ENCODE measurements at places on chromosomes 5 and 9.
A peak's percentile ranks its signal among the peaks of the same experiment; 100 is the strongest.

GRCh38 chr5:136080113-136080482 is 51.3 kb downstream of the TGFBI start:
- H3K4me1 ChIP-seq: peaks cover 3% of the 10 kb centered on the region
- H3K36me3 ChIP-seq: no peaks in the 10 kb centered on the region
- H3K4me3 ChIP-seq: peak overlapping the region; percentile 18
- H3K27ac ChIP-seq: no peak overlapping the region
- no peak for DNase-seq
- H3K27me3 ChIP-seq: no peaks in the 10 kb centered on the region

GRCh38 chr9:70439991-70440706 is 25.7 kb upstream of the KLF9 start:
- H3K4me1 ChIP-seq: no peaks in the 10 kb centered on the region
- H3K27ac ChIP-seq: no peak overlapping the region
- H3K27me3 ChIP-seq: no peaks in the 10 kb centered on the region
- no peaks in the 10 kb centered on the region for H3K36me3 ChIP-seq
- no peak overlapping the region for H3K4me3 ChIP-seq

DNA sequence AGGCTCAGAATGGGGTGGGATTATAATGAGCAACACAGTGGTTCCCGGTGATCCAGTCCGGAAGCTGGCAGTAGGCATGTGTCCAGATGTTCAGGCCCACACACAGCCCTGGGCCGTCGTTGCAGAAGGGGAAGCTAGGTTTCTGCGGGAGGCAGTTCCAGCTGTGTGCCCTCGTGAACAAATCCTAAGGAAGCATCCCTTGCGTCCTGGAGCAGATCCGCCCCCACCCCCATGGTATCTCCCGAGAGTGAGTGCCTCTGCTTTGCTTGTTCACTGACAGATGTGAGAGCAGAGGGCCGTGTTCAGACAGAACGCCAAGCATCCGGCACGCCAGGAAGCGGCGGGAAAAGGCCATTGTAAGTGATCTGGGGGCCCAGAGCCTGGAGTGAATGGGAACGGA is 104.8 kb downstream of the PDE6A start:
- no peaks in the 10 kb centered on the region for H3K27me3 ChIP-seq
- no peak overlapping the region for H3K4me3 ChIP-seq
- DNase-seq: no peak
- H3K27ac ChIP-seq: no peak overlapping the region
- no peaks in the 10 kb centered on the region for H3K4me1 ChIP-seq

GRCh38 chr5:51039424-51040329 is 343.6 kb upstream of the ISL1 start:
- H3K27ac ChIP-seq: no peak overlapping the region
- H3K4me3 ChIP-seq: no peak overlapping the region
- H3K4me1 ChIP-seq: no peaks in the 10 kb centered on the region
- DNase-seq: no peak
- H3K27me3 ChIP-seq: no peaks in the 10 kb centered on the region

GRCh38 chr5:20307391-20307790 is 319.4 kb upstream of the CDH18 start:
- no peaks in the 10 kb centered on the region for H3K4me1 ChIP-seq
- H3K36me3 ChIP-seq: no peaks in the 10 kb centered on the region
- no peak overlapping the region for H3K27ac ChIP-seq
- H3K27me3 ChIP-seq: no peaks in the 10 kb centered on the region
